ENCODE measurements at places on chromosomes 3 and 15. TPM values are rescaled to one million over a fixed set of nuclear protein-coding genes. Genes with fewer than 3 reads are reported as not detected.

The FBXO45 gene
- total RNA-seq, result 9.6 TPM

The MFAP1 gene
- 21.3 TPM for total RNA-seq

The C3orf22 gene
- not detected for total RNA-seq

The ASB14 gene
- not detected for total RNA-seq

The GNAT1 gene
- total RNA-seq, result not detected

The GPR87 gene
- not detected for total RNA-seq

The SETD5 gene
- 54.8 TPM for total RNA-seq

The IQCF5 gene
- total RNA-seq, result not detected

The XPC gene
- 41.9 TPM for total RNA-seq

The EOMES gene
- not detected for total RNA-seq

The GPR149 gene
- total RNA-seq, result not detected

The KCNH8 gene
- 0.11 TPM for total RNA-seq

The NPAP1 gene
- total RNA-seq, result not detected

GRCh38 chr3:119973018-119973646 lies 121.1 kb downstream of the GSK3B start:
- no peak overlapping the region for H3K4me3 ChIP-seq
- no peak overlapping the region for H3K27ac ChIP-seq
- peaks cover 9% of the 10 kb centered on the region for H3K4me1 ChIP-seq
- DNase-seq, result no peak
- H3K36me3 ChIP-seq, result no peaks in the 10 kb centered on the region
- H3K27me3 ChIP-seq, result no peaks in the 10 kb centered on the region

GRCh38 chr15:40336744-40337122 lies 4.0 kb downstream of the CCDC9B start:
- H3K36me3 ChIP-seq, result peaks cover 8% of the 10 kb centered on the region
- no peaks in the 10 kb centered on the region for H3K27me3 ChIP-seq
- DNase-seq, result no peak
- H3K4me3 ChIP-seq, result no peak overlapping the region
- peak overlapping the region; percentile 98 for H3K27ac ChIP-seq
- H3K4me1 ChIP-seq, result peaks cover 100% of the 10 kb centered on the region

- no peaks in the 10 kb centered on the region for H3K36me3 ChIP-seq
- DNase-seq, result no peak
- no peak overlapping the region for H3K4me3 ChIP-seq
- H3K27ac ChIP-seq, result no peak overlapping the region
Observed at GRCh38 chr15:90860942-90861675, 7.3 kb upstream of the FURIN start.

- H3K36me3 ChIP-seq, result no peaks in the 10 kb centered on the region
- no peak for DNase-seq
- H3K27ac ChIP-seq, result no peak overlapping the region
Observed at GRCh38 chr15:83462026-83462425, 14.9 kb downstream of the SH3GL3 start.

GRCh38 chr3:155854141-155854940 lies at the start of gene SLC33A1:
TSS of gene SLC33A1 (minus strand) at chr3:155854427. CDS start at chr3:155853997, 430 bp downstream.
- H3K27me3 ChIP-seq, result no peaks in the 10 kb centered on the region
- H3K36me3 ChIP-seq, result no peaks in the 10 kb centered on the region
- H3K27ac ChIP-seq, result peak within 1 kb of the TSS; percentile 90
- peak; percentile 100 for DNase-seq

- no peaks in the 10 kb centered on the region for H3K4me1 ChIP-seq
- peaks cover 78% of the 10 kb centered on the region for H3K36me3 ChIP-seq
- DNase-seq, result no peak
- no peaks in the 10 kb centered on the region for H3K27me3 ChIP-seq
- no peak overlapping the region for H3K4me3 ChIP-seq
Observed at GRCh38 chr15:49134683-49135341, 20.6 kb downstream of the COPS2 start.

DNA sequence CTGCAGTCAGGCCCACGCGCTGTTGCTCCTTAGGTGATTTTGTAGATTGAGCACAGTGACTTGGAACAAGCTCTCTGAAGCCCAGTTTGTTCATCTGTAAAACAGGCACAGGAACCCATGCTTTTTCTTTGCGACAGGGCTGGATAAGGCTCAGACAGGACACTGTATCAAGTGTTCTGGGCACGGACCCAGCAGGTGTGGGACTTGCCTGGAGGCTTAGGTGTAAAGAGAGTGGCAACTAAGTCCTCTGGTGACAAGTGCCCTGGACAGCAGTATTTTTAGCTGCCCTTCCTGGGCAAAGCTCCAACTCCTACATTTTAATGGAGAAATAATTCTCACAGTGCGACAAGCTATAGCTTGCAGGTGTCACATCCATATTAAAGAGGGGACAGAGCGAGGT lies 32.2 kb downstream of the CD276 start:
- peaks cover 9% of the 10 kb centered on the region for H3K36me3 ChIP-seq
- peaks cover 3% of the 10 kb centered on the region for H3K4me1 ChIP-seq
- no peak for DNase-seq
- no peaks in the 10 kb centered on the region for H3K27me3 ChIP-seq

GRCh38 chr15:95450413-95450812 lies 880.1 kb upstream of the NR2F2 start:
- H3K27ac ChIP-seq, result no peak overlapping the region
- no peak overlapping the region for H3K4me3 ChIP-seq
- no peaks in the 10 kb centered on the region for H3K36me3 ChIP-seq
- no peak for DNase-seq
- H3K4me1 ChIP-seq, result no peaks in the 10 kb centered on the region

- no peaks in the 10 kb centered on the region for H3K36me3 ChIP-seq
- H3K4me1 ChIP-seq, result no peaks in the 10 kb centered on the region
- no peak overlapping the region for H3K27ac ChIP-seq
- no peak for DNase-seq
- no peaks in the 10 kb centered on the region for H3K27me3 ChIP-seq
- H3K4me3 ChIP-seq, result no peak overlapping the region
Observed at GRCh38 chr15:52228921-52229320, 37.7 kb upstream of the GNB5 start.

GRCh38 chr3:16350597-16351318 lies 85.7 kb downstream of the OXNAD1 start:
- peaks cover 31% of the 10 kb centered on the region for H3K4me1 ChIP-seq
- no peak overlapping the region for H3K4me3 ChIP-seq
- DNase-seq, result no peak
- H3K27ac ChIP-seq, result no peak overlapping the region

- no peak for DNase-seq
- no peaks in the 10 kb centered on the region for H3K27me3 ChIP-seq
- H3K4me1 ChIP-seq, result peaks cover 22% of the 10 kb centered on the region
- H3K4me3 ChIP-seq, result no peak overlapping the region
- H3K36me3 ChIP-seq, result no peaks in the 10 kb centered on the region
Observed at GRCh38 chr3:152071924-152072323, 196.8 kb upstream of the MBNL1 start.

GRCh38 chr15:41691471-41691870 lies 31.3 kb downstream of the MGA start:
- no peak overlapping the region for H3K4me3 ChIP-seq
- no peak for DNase-seq
- H3K27ac ChIP-seq, result no peak overlapping the region
- no peaks in the 10 kb centered on the region for H3K36me3 ChIP-seq

GRCh38 chr3:183239046-183239445 lies 14.0 kb upstream of the B3GNT5 start:
- no peaks in the 10 kb centered on the region for H3K4me1 ChIP-seq
- H3K27ac ChIP-seq, result no peak overlapping the region
- no peaks in the 10 kb centered on the region for H3K36me3 ChIP-seq
- no peak for DNase-seq
- H3K4me3 ChIP-seq, result no peak overlapping the region

- no peaks in the 10 kb centered on the region for H3K36me3 ChIP-seq
- H3K27me3 ChIP-seq, result no peaks in the 10 kb centered on the region
- peak overlapping the region; percentile 64 for H3K27ac ChIP-seq
- no peak for DNase-seq
Observed at GRCh38 chr3:11482021-11482420, 161.7 kb downstream of the VGLL4 start.

DNA sequence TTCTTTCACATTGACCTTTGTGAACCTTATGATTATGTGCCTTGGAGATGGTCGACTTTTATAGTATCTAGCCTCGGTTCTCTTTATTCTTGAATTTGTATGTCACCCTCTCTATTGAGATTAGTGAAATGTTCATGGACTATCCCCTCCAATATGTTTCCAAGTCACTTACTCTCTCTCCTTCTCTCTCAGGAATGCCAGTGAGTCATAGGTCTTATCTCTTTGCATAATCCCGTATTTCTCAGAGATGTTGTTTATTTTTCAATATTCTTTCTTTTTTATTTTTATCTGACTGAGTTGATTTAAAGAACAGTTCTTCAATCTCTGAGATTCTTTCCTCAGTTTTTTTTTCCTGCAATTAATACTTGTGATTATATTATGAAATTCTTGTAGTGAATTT lies 411.6 kb upstream of the CADM2 start:
- no peak overlapping the region for H3K27ac ChIP-seq
- no peaks in the 10 kb centered on the region for H3K27me3 ChIP-seq
- H3K36me3 ChIP-seq, result no peaks in the 10 kb centered on the region
- H3K4me1 ChIP-seq, result no peaks in the 10 kb centered on the region
- no peak overlapping the region for H3K4me3 ChIP-seq
- DNase-seq, result no peak

- H3K36me3 ChIP-seq, result peaks cover 30% of the 10 kb centered on the region
- H3K27me3 ChIP-seq, result no peaks in the 10 kb centered on the region
- H3K27ac ChIP-seq, result no peak overlapping the region
- no peak overlapping the region for H3K4me3 ChIP-seq
Observed at GRCh38 chr15:42329161-42329560, 30.1 kb upstream of the CAPN3 start.

Data from esophagus muscularis mucosa (tissue), 4 donors.